ENCODE measurements at places on chromosomes 2 and 18. TPM values are rescaled to one million over a fixed set of nuclear protein-coding genes. Genes with fewer than 3 reads are reported as not detected.

The ALK gene
- not detected for total RNA-seq

The RAB27B gene
- not detected for total RNA-seq

The ASXL3 gene
- total RNA-seq = 0.76 TPM

The GPR75 gene
- total RNA-seq = 1.3 TPM

The SPP2 gene
- not detected for total RNA-seq

The CXCR4 gene
- total RNA-seq = 26.8 TPM

The CYBRD1 gene
- total RNA-seq = 22.8 TPM

The ITGB6 gene
- total RNA-seq = not detected

The IL36A gene
- total RNA-seq = not detected

The DCTN1 gene
- total RNA-seq = 105 TPM

The CNDP1 gene
- not detected for total RNA-seq

The KCNG2 gene
- 0.26 TPM for total RNA-seq

The POTEI gene
- 0.26 TPM for total RNA-seq

The WDCP gene
- total RNA-seq = 8.7 TPM

The IL1RL2 gene
- total RNA-seq = 0.13 TPM

The AMER3 gene
- total RNA-seq = not detected

The FBLN7 gene
- 6.6 TPM for total RNA-seq

The REG3G gene
- not detected for total RNA-seq

The PARD6G gene
- 34.7 TPM for total RNA-seq

The HTR2B gene
- total RNA-seq = 0.64 TPM

The PJVK gene
- 0.39 TPM for total RNA-seq

The CCDC141 gene
- 1.5 TPM for total RNA-seq

The INPP1 gene
- 14.2 TPM for total RNA-seq

The GCKR gene
- 0.13 TPM for total RNA-seq

The ABHD1 gene
- total RNA-seq = not detected

The HAAO gene
- not detected for total RNA-seq

The ING5 gene
- total RNA-seq = 16.7 TPM

The RGPD3 gene
- 0.13 TPM for total RNA-seq

The WDR35 gene
- total RNA-seq = 5.0 TPM

The ME2 gene
- 33.1 TPM for total RNA-seq

The LINC00305 gene
- not detected for total RNA-seq

The MEP1B gene
- total RNA-seq = not detected

The SNORC gene
- 0.13 TPM for total RNA-seq

The ZNG1B gene
- total RNA-seq = 18.0 TPM

The UPP2 gene
- total RNA-seq = not detected

The SCYGR4 gene
- not detected for total RNA-seq

The RUFY4 gene
- not detected for total RNA-seq

The GBX2 gene
- total RNA-seq = 0.51 TPM
